ENCODE measurements at places on chromosomes 11 and 22.
A peak's percentile ranks its signal among the peaks of the same experiment; 100 is the strongest.

GRCh38 chr11:93741882-93742226 is 382 bp downstream of the C11orf54 start:
- no peak for DNase-seq

GRCh38 chr11:75022296-75022695 is 33.6 kb downstream of the NEU3 start:
- DNase-seq, result no peak

- peak; percentile 84 for DNase-seq
These were observed 39.5 kb downstream of the MUC5B start for GRCh38 chr11:1262172-1263006.

GRCh38 chr22:43953988-43954785 is 1.1 kb upstream of the SAMM50 start:
- no peak for DNase-seq

DNA sequence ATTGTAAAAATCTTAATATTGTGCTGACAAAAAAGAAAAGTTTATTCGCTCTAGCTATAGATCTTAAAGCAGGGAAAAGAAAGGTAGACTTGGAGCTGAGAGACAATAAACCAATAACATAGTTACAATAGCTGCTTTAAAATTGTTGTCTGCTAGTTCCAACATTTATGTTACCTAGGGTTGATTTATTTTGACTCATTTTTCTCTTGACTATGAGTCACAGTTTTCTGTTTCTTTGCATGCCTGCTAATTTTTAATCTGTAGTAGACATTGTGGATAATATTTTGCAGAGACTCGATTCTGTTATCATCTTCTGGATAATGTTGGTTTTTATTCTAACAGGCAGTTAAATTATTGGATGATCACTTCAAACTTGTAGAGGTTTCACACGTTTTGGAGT is 83.1 kb upstream of the TRPC6 start:
- no peak for DNase-seq

GRCh38 chr22:49549256-49550140 is 278.2 kb downstream of the BRD1 start:
- no peak for DNase-seq

GRCh38 chr11:84103096-84103495 is 816.9 kb upstream of the CCDC90B start:
- DNase-seq, result no peak

DNA sequence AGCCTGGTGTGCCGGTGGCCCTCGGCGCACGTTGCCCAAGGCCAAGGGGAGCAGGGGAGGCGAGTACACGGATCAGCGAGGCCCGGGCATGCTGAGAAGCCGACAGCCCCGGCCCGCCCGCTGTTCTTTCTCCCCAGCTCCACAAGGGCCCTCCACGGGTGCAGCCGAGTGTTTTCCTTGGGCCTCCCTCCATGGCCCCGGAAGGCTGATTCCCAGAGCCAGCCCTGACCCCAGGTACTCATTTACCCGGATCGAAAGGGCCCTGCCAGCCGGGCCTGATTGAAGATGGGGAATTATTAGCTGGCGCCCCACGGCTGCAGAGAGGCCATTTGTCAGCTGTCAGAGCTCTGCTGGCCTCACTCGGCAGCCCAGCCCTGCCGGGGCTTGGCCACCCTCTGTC is 53.1 kb downstream of the WNT7B start:
- no peak for DNase-seq

- DNase-seq, result no peak
These were observed 16.9 kb downstream of the DHCR7 start for GRCh38 chr11:71431271-71431670.

DNA sequence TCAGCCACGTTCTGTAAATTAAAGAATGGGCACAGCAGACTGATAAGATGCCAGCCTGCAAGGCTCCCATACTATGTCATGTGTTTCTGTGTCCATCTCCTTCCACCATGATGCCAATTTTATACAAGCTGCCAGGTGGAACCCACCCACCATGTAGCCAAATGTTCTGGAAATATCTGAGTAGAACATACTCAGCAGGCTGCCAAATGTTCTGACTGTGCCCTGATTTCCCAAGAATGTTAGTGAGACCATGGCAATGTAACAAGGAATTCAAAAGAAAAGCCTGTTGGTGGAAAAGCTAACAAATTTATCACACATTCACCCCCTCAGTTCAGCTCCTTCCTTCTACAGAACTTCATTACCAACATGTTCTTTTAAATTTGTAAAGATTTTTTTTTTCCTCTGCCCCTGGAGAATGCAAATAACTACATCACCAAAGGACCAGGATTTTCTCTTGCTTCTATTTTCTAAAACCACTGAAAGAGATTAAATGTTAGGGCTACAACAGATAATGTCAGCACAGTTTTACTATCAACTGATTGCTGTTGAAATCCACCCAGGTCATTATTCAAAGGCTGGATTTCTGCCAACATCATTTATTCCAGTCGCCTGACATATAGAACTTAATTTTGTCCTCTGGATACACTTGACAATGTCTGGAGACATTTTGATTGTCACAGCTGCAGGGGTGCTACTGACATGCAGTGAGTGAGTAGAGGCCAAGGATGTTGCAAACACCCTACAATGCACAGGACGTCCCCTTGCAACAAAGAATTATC is 3.1 kb downstream of the DMC1 start:
- DNase-seq, result no peak

DNA sequence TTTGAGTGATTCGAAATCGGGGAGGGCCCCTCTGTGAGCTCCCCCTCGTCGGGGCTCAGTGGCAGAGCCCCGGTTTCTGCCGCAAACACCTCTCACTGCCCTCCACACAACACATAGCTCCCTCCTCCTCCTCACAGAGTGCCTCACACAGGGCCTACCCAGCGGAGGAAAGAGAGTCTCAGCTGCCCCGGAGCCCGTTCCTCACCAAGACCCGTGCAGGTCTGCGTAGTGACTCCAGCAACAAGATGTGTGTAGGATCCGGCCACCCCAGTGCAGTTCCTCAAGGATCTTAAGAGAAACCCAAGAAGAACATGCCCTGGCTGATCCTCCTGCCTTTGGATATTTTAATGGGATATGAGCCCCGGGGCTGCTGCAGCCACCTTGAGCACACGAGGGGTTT is 238.4 kb downstream of the BRD1 start:
- no peak for DNase-seq

GRCh38 chr11:59556115-59556916 is 45.0 kb downstream of the OR4D9 start:
- DNase-seq, result peak; percentile 65

GRCh38 chr11:32259641-32260081 is 168.8 kb downstream of the RCN1 start:
- no peak for DNase-seq

- DNase-seq, result no peak
These were observed 13.1 kb downstream of the ADM start for GRCh38 chr11:10317776-10318526.

GRCh38 chr11:94741022-94741679 is 27.0 kb upstream of the AMOTL1 start:
- DNase-seq, result no peak
